ENCODE measurements at places on chromosomes 6 and 20. TPM values are rescaled to one million over a fixed set of nuclear protein-coding genes. Genes with fewer than 3 reads are reported as not detected.

The NNAT gene
- total RNA-seq, result not detected

The OOEP gene
- not detected for total RNA-seq

The DOP1A gene
- total RNA-seq, result 31.9 TPM

The IL20RA gene
- total RNA-seq, result not detected

The PBOV1 gene
- total RNA-seq, result not detected

The HIVEP1 gene
- total RNA-seq, result 18.5 TPM

The ADTRP gene
- not detected for total RNA-seq

The DNAH8 gene
- not detected for total RNA-seq

The ADNP gene
- total RNA-seq, result 104 TPM

The RGS17 gene
- total RNA-seq, result 3.5 TPM

The CEP162 gene
- 12.1 TPM for total RNA-seq

Data from A673 (cell line).